SW 1271 (cell line): ENCODE measurements at places on chromosomes 11 and 22.

DNA sequence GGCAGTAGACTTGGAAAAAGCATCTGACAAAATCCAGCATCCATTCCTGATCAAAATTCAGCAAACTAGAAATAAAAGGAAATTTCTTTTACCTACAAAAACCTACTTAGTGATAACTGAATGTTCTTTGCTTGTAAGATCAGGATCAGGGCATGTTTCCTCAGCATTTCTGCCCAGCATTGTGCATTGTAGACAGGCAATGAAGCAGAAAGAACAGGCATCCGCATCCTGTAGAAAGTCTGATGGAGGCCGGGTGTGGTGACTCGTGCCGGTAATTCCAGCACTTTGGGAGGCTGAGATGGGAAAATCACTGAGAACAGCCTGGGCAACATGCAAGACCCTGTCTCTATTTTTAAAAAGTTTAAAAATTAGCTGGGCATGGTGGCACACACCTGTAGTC, 32.5 kb upstream of the PANX2 start:
- no peak for DNase-seq

- no peak for DNase-seq
These were observed 66.0 kb downstream of the SHISAL1 start for GRCh38 chr22:44246615-44247326.

DNA sequence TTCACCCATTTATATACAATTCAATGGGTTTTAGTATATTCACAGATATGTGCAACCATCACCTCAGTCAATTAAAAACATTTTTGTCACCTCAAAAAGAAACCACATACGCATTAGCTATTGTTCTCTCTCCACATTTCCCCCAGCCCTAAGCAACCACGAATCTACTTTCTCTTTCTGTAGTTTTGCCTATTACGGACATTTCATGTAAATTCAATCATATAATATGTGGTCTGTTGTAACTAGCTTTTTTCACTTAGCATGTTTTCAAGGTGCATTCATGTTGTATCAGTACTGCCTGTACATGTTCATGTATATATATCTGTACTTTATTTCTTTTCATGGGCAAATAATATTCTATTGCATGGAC, 104.7 kb upstream of the RRM1 start:
- DNase-seq = no peak

GRCh38 chr11:44585421-44585820, 20.0 kb downstream of the CD82 start:
- DNase-seq = no peak

GRCh38 chr22:26464312-26464711, 19.3 kb downstream of the HPS4 start:
- DNase-seq = no peak

DNA sequence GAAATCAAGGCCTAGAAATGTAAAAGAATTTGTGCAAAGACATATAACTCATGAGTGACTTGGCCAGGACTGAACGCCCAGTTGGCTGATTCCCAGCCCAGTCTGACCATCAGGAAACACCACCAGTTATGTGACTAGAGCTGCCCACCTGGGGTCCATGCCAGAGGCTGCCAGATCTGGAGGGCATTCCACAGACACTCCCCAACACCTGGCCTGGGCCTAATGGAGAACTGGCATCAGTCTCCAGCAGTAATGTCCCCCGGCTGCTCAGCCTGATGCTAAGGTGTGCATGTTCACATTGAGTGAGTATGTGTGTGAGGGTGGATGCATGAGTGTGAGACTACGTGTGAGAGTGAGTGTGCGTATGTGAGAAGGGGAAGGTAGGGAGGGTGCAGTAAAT, 15.7 kb downstream of the PLAAT3 start:
- no peak for DNase-seq

DNA sequence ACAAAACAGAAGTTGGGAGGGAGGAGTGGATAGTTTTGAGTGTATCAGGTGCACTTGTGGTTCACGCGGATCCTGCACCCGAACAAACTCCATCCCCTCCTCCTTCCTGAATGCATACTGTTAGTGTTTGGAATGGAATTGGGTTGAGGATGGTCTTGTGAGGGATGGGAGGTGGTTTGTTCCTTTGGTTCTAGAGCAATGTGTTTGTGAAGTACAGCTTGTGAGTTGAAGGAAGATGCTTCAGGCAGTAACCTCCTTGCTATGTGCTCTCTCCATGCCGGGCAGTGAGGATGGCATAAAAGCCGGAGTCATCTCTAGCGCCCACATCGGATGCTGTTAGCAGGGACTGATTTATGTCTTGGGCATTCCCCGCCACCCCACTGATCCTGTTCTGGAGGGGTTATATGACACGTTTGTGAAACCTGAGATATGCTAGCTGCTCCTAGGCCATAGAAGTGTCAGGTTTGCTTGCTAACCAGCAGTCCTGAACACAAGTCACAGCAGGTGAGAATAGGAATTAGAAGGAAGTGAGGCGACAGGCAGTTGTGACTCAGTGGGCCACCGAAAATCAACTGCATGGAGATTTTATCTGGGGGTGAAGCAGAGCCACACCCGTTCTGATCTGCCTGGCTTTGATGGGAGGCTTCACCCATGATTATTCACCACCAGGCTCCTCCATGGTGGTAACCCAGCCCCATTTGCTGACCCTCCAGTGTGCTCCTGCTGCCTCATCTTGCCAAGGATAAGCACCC, 2.2 kb downstream of the BCR start:
- DNase-seq = no peak
